ENCODE measurements at places on chromosomes 2 and 18.
A peak's percentile ranks its signal among the peaks of the same experiment; 100 is the strongest.

DNA sequence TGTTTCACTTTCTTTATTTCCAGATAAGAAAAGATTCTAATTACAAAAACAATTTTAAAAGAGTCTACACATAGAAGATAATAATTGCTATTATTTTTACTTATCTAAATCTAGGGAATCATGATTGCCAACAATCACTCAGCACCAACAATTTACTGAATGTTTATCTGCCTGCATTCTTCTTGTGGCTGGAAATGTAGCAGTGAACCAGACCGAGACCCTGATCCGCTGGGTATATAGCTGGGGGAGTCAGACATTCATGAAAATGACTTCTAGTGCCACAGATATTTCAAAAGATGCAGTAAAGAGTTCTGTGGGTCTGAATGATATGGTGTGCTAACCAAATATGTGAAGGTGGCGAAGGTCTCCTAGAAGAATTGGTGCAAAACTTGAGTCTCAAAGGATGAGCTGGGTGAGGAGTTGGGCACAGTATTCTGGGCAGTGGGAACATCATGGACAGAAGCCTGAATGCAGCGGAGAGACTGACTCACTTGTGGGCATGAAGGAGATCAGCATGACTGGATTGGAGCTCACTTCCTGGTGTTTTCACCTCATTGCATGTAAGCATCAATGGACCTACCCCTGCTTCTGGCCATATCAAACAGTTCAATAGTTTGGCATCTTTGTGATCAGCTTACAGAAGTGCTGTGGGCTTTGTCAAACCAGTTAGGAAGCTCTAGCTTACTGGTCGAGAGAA lies 26.1 kb upstream of the FN1 start:
- DNase-seq = no peak

DNA sequence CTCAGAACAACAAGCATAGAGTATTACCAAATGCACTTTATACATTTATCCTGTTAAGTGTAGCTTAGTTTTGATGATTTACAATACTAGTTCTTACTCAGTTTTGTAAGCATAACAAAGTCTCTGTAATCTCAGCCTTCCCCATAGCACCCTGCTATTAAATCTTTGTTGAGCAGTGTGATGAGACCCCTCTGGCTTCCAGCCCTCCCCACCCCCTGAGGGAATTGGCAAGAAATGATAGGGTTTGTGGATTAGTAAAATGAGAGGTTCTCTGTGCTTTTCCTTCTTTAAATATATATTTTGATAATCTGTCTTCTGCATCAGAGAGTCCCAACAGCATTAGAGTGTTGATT lies 37.2 kb downstream of the ZNF521 start:
- no peak for DNase-seq

GRCh38 chr2:134140251-134140661 lies 113.6 kb upstream of the MGAT5 start:
- no peak for DNase-seq

GRCh38 chr2:106706283-106706682 lies 179.7 kb downstream of the ST6GAL2 start:
- DNase-seq = no peak

- no peak for DNase-seq
These were observed 18.8 kb downstream of the TEX44 start for GRCh38 chr2:231611273-231612108.

DNA sequence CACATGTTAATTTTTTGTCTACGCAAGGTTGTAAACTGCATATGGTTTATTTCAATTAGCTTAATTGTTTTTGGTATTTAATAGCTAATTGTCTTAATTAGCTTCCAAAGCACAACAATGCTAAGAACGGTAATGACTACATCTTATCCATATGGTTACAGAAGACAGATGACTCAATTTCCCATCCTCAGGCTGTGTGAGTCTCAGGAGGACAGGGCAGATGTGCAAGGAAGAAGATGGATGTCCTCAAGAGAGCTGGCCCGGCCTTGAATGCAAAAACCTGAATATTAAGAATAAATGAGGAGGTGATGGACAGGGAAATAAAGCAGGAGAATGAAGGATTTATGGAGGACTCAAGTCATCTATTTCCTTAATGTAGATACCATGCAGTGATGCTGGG lies 31.4 kb downstream of the SLC4A3 start:
- no peak for DNase-seq

GRCh38 chr2:184735611-184736010 lies 137.3 kb downstream of the ZNF804A start:
- DNase-seq = no peak

DNA sequence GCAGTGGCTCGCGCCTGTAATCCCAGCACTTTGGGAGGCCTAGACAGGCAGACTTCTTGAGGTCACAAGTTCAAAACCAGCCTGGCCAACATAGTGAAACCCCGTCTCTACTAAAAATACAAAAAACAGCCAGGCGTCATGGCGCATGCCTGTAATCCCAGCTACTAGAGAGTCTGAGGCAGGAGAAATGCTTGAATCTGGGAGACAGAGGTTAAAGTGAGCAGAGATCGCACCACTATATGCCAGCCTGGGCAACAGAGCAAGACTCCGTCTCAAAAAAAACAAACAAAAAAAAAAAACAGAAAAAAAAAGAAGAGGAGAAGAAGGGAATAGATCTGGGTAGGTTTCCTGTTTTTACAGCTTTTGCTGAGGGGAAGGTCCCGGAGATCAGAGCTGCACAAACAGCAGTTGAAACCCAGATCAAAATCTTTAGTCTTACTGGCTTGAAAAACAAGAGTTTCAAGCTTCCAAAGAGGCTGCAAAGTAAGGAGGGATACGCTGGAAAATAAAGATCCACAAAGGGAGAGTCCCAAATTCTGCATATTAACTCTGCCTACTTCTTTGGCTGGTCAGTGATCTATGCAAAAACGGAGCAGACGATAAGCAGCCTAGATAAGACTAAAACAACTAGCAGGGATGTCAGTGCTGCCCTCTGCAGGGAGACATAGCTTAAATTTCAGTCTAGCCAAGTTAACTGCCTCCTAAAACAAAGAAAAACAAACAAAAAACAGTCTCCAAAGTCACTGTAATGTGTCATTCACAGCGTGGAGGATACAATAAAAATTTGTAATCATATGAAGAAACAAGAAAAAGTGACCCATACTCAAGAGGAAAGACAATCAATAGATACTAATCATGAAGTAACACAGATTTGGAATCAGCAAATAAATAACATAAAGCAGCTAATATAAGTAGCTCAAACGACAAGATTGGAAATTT lies 74.1 kb downstream of the TLK1 start:
- no peak for DNase-seq

- DNase-seq = no peak
These were observed 145.4 kb upstream of the SATB2 start for GRCh38 chr2:199602896-199603717.

GRCh38 chr2:3870222-3870621 lies 166.8 kb downstream of the DCDC2C start:
- no peak for DNase-seq

- no peak for DNase-seq
These were observed 143.4 kb downstream of the TRIM43 start for GRCh38 chr2:95734976-95735890.

DNA sequence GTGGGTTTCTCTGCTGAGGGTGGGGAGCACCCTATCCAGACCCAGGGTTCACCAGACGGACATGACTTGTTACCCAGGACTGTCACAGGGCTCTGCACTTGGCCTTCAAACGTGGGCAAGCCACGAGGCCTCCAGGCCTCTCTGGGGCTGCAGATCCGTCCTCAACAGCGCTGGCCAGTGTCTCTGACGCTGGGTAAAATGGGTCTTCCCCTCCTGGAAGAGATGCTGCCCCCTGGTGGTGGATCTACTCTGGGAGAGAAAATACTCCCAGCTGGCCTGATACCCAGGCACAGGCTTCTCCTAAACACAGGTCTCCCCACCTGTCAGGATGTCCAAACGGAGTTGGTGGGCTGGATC lies 3.7 kb downstream of the GPR17 start:
- peak; percentile 1 for DNase-seq

DNA sequence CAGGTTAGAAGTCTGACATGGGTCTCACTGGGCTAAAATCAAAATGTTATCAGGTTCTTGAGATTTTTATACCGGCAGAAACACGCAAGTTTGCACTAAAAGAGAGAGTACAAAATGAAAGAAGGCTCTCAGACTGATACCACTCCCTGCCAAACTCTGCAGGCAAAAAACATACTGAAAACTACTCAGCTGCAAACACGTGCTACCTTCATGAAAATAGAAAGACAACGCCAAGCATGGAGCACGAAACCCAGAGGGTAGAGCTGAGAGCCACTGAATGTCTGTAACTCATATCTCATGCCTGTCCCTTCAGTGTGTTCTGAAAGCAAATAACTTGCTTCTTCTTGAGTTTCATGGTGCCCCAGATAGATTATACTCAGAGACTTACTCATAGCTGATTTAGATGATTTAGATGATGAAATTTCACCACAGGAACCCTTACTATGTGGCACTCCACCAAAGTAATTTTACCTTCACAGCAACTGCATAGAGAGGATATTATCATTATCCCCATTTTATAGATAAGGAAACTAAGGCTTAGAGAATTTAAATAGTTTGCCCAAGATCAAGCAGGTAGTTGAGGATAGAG lies 313.0 kb upstream of the SLC39A10 start:
- DNase-seq = no peak

DNA sequence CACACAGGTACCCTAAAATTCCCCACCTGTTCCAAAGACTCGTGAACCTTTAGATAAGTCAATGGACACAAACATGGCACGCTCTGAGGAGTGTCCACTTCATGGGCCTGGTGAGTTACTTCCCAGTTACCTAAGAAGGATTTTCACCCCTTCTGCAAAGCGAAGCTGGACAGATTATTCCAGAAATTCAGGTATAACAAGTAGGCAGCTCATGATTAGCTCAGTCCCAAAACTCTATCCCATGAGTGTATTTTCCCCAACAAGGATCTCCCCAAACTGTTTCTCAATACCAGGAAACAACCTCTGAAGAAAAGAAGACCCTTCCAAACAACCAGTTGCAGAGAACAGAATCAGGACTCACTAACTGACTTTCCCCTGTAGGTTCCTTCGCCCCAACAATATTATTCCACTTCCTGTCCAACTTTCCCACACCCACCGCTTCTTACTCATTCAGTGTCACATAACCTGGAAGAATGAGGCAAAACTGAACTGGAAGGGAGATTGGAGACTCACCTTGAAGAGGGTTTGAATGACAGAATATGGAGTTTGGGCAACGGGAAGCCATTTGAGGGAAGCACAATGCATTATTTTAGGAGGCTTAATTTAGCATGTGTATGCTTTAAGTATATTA lies 120.1 kb downstream of the ANTXR1 start:
- no peak for DNase-seq

- no peak for DNase-seq
These were observed 1132.2 kb downstream of the LRP1B start for GRCh38 chr2:140998577-140998976.

DNA sequence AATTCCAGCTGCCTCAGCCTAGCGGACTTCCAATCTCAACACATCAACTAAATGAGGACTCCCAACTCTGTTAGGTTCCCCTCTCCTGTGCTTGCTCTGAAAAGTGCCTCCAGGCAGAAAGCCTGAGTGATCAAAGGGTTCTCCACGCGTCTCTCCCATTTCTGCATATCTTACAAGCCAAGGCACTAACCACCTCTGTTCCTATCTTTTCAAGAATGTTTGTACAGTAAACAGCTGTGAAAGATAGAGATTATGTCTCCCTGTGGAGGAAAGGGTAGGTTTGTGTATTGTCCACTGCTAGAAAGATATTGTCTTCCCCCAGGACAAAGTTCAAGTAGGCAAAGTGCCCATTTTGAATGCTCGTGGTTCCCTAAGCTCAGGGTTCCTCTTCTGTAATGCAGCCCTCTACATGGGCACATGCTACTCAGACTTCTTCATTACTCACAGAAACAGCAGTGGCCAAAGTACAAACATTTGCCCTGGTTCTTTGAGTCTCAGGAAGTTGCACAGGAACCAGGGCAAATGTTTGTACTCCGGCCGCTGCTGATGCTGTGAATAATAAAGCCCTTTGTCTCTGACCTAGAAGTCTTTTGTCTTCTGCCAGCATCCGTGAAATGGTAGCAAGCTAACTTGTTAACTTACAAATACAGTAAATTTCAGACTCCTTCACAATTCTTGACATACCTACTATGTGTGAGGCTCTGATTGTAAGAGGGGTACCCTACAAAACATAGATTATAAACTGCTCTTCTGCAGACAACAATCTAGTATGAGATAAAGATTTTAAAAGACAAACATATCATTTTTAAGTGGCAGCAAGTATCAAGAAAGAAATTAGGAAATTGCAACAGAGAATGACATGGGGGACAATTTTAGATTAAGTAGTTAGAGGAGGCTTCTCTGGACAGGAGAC lies 44.5 kb downstream of the PKDCC start:
- no peak for DNase-seq

- DNase-seq = no peak
These were observed 169.4 kb upstream of the FANCL start for GRCh38 chr2:58410549-58410948.

GRCh38 chr2:147511491-147511948 lies 333.3 kb upstream of the ACVR2A start:
- DNase-seq = no peak

DNA sequence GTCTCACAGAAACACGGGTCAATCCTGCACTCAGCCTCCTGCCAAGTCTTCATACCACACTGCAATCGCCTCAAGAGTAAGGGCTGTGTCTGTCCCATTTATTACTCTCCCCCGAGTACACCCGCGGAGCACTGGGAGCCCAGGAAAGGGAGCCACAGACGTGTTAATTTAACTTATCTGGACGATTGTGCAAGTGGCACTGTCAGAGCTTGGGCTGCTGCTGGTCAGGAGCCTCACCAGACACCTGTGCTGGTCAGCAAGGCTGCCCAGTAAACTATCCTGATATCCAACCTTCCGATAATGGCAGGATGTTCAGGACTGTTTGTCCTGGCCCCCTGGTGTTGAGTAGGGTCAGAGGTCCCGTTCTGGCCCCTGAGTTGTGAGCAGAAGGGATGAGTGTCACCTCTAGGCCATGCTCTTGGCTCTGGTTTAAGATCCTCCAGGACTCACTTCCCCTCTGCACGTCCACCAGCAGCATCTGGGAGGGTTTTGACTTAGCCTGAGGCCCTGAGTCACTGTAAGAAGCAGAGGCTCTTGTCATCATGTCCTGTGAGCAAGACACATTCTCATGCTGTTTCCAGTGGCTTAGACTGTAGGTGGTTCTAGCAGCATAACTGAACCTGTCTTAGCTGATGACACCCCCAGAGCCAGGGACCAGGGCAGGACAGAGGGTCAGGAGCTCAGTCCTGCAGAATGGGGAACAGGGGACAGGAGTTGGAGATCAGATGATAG lies 82.5 kb upstream of the ARL4C start:
- DNase-seq = no peak

GRCh38 chr18:2293109-2293839 lies 278.0 kb downstream of the METTL4 start:
- DNase-seq = no peak

GRCh38 chr18:27871726-27872125 lies 305.2 kb downstream of the CDH2 start:
- no peak for DNase-seq
